Calu3 (cell line): ENCODE measurements at places on chromosomes 11 and 22. TPM values are rescaled to one million over a fixed set of nuclear protein-coding genes. Genes with fewer than 3 reads are reported as not detected.

GRCh38 chr11:129287920-129288319 lies 87.7 kb upstream of the BARX2 start:
- DNase-seq, result no peak

DNA sequence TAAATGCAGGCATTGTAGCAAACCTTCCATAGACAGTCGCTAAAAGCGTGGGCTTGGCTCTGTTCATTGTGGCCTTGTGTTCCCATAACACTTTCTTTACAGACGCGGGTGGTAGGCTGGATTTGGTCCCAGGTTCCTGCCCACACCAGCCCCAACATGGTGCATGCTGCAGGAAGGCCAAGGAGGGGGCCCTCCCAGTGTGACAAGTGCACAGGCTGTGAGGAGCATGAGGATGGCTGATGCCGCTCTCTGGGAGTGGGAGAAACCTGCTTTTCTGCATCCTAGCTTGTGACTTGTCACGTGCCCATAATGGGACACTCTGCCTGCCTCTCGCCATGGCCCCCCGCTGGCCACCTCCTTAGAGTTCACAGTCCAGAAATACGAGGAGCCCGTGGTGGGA lies 161.8 kb upstream of the B3GAT1 start:
- DNase-seq, result no peak

- no peak for DNase-seq
These were observed 60.5 kb downstream of the NAT10 start for GRCh38 chr11:34165786-34166555.

E2F8 gene
- 14.9 and 19.7 TPM in 2 replicates for total RNA-seq

P2RY2 gene
- total RNA-seq, result 1.6 and 2.3 TPM in 2 replicates

KLHL35 gene
- 1.3 and 2.1 TPM in 2 replicates for total RNA-seq

OR51E1 gene
- total RNA-seq, result not detected in 2 replicates
